ENCODE measurements at places on chromosomes 13 and 19.

DNA sequence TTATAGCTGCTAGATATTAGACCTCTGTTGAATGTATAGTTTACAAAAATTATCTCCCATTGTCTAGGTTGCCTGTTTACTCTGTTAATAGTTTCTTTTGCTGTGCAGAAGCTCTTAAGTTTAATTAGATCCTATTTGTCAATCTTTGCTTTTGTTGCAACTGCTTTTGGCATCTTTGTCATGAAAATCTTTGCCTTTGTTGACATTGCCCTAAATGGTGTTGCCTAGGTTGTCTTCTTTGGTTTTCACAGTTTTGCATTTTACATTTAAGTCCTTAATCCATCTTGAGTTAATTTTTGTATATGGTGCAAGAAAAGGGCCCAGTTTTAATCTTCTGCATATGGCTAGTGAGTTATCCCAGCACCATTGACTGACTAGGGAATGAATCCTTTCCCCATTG is 331.1 kb downstream of the ITGBL1 start:
- DNase-seq, result no peak

DNA sequence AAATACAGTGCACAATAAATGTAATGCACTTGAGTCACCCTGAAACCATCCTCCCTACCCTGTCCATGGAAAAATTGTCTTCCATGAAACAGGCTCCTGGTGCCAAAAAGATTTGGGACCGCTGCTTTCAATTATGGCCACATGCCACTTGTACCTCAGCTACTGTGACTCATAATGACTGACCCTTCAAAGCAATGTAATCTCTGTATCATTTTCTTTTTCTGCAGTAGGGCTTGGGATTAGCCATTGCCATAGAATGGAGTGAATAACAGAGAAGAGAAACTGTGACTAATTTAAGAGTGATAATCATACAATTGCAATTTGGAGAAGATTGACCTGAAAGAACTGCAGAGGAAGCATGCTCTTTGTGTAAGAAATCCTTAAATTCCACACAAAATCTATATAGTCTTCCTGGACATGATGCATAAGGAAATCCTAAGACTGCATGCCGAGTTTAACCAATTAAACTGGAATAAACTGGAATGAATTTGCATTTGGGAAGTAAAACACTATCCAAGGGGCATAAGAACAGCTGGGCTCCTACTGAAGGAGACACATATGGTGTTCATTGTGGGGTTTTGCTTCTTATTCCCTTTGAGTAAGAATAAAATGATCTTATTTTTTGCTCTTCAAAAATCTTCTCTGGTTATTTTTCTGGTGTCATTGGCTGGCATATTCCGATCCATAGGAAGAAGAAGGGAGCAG is 59.5 kb upstream of the SLC7A1 start:
- peak; percentile 49 for DNase-seq

- no peak for DNase-seq
Observed at GRCh38 chr13:31950111-31950815, 81.3 kb upstream of the FRY start.

GRCh38 chr13:39385621-39386231 is 217.3 kb downstream of the LHFPL6 start:
- DNase-seq, result no peak

DNA sequence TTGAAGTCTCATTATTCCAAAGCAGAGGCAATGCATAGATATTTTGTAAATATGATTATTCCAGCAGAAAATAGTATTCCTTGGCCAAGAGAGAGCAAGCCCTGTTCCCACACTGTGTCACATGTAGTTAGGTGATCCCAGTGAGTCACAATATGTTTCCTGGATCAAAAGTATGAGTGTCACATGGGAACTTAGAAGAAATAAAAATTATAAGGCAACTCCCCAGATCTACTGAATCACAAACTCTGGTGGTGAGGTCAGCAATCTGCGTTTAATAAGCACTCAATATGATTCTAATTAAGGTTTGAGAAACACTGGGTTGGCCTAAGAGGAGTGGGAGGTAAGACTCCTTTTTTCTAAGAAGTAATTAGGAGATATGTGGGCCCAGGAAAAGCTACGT is 1504.5 kb upstream of the PCDH20 start:
- peak; percentile 36 for DNase-seq

DNA sequence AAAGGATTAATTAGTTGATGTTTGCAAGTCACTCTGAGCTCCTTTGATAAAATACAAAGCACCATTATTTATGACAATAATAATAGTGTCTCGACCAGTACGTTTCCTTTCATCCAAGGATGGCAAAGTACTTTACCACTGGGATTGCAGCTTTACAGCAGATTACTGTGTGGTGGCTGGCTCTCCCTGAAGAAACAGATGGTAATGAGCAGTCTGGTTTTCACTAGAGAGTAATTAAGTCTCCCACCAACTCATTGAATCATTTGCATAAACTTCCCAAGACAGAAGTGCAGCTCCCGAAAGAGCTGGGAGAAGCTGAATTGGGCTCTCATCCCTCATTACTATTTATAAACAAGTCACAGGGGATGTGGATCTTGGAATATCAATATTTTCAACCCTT is 48.7 kb downstream of the KLF5 start:
- no peak for DNase-seq

DNA sequence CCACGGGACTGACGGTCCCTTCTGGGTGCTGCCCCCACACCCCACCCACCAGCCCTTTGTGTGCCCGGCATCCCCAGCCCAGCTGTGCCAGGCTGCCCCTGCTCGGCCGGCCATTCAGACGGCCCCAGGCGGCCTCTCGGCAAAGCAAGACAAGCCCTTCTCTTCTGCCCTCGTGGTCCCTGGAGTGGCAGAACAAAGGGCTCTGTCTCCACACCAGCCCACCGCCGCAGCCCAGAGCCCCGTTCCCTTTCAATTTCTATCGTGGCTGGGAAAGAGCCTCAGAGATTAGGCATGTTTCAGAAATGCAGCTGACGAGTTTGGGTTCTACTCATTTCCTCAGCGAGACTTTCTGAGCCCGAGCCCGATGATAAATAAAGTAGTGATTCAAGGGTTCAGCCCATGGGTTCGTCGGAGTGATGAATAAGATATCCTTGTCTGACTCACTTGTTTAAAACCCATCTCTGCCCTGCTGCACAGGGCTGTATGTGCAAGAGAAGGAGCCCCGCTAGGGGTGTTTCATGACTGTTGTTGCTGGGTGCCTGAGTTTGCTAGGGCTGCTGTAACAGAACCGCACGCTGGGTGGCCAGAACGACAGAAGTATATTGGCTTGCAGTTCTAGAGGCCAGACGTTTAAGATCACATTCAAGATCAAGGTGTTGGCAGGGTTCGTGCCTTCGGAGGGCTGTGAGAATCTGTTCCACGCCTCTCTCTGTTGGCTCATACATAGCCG is 4.3 kb downstream of the MYO9B start:
- peak; percentile 99 for DNase-seq

DNA sequence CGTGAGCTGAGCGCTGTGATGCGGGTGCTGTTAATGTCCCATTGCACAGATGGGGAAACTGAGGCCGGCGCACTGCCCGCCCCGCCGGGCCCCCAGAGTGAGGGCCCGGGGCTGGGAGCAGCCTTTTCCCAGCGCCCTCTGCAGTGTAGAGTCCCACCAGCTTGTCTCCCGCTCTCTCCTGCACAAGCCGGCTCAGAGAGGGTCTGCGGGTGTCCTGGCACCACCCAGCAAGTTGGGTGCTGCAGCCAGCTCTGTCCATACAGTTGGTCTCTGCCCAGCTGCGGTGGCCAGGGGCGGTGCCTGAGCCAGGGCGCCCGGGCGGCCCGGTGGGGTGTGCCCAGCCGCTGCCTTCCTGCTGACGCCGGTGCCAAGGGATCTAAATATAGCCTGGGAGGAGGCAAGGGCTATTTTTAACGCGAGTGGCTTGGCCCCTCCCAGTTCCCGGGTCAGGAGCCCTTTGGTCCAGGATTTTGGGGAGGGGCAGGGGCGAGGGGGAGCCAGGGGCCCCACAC is 19.3 kb downstream of the GADD45B start:
- peak; percentile 32 for DNase-seq

- no peak for DNase-seq
Observed at GRCh38 chr13:106533101-106533942, 2.1 kb downstream of the EFNB2 start.

DNA sequence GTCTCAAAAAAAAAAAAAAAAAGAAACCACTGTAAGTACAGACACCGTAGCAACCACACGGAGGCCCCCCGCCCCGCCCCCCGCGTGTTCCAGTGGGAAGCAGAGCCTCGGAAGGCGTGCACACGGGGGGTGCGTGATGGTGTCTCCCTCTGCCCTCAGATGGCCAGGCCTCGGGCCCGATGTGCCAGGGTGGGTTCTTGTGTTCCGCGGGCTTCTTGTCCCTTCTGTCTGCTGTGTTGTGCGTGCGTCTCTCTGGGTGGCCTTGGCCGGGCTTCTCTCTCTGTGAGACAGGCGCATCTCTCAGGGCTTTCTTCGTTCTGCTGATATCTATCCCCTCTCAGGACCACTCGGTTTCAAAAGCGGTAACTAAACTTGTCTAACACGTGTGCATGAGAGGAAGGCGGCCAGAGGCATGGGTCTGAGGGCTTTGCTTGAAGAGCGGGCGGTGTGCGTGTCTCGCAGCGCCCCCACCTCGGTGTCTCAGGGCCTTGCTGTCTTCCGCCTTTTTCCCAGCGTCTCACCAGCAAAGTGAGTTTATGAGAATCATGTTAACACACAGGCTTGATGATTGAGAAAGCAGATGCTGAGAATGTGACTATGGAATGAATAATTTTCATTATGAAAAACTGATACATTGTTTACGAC is 12.6 kb downstream of the ATP11A start:
- no peak for DNase-seq

- DNase-seq, result no peak
Observed at GRCh38 chr19:16355293-16356043, 30.8 kb downstream of the KLF2 start.

GRCh38 chr19:3456925-3457527 is 23.3 kb downstream of the SMIM24 start:
- DNase-seq, result no peak

- no peak for DNase-seq
Observed at GRCh38 chr13:112723771-112724170, 33.9 kb downstream of the ATP11A start.

- DNase-seq, result no peak
Observed at GRCh38 chr13:114152831-114153371, 20.5 kb upstream of the RASA3 start.

GRCh38 chr13:109744512-109745051 is 41.8 kb downstream of the IRS2 start:
- DNase-seq, result no peak

- no peak for DNase-seq
Observed at GRCh38 chr13:91166714-91167511, 180.6 kb upstream of the MIR17HG start.

DNA sequence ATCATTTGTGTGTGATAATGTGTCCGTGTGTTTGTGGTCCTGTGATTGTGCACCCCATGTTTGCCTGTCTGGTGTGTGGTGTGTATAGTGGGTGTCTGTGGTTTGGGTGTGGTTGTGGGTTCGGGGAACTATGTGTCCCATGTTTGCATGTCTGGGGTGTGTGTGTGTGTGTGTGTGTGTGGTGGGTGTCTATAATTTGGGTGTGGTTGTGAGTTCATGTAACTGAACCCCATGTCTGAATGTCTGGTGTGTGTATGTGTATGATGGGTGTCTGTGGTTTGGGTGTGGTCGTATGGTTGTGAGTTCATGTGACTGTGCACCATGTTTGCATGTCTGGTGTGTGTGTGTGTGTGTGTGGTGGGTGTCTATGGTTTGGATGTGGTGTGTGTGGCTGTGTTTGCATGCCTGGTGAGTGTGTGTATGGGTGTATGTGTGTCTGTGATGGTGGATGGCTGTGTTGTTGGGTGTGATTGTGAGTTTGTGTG is 11.1 kb upstream of the NFIX start:
- DNase-seq, result no peak

DNA sequence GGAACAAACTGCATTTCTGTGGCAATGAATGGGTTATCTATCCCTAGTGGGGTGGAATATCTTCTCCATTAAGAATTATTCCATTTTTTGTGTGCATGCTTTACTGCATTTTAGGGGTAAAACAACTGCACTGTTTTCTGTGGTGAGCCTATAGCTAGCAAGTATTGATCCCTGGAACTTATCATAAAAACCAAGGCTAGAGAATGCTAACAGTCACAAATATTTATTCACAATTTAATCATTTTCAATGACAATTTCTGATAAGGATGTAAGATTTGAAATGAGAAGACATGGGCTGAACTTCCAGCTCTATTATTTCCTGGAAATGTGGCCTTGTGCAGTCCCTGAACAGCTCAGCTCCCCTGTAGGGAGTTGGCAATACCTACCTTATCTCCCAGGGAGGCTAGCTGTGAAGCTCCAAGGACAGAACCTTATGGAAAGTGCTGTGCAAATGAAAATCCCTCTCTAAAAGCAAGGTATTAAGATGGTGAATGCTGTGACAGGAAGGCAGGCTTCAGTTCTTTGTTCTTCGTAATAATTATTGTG is 51.5 kb upstream of the FAM216B start:
- no peak for DNase-seq

DNA sequence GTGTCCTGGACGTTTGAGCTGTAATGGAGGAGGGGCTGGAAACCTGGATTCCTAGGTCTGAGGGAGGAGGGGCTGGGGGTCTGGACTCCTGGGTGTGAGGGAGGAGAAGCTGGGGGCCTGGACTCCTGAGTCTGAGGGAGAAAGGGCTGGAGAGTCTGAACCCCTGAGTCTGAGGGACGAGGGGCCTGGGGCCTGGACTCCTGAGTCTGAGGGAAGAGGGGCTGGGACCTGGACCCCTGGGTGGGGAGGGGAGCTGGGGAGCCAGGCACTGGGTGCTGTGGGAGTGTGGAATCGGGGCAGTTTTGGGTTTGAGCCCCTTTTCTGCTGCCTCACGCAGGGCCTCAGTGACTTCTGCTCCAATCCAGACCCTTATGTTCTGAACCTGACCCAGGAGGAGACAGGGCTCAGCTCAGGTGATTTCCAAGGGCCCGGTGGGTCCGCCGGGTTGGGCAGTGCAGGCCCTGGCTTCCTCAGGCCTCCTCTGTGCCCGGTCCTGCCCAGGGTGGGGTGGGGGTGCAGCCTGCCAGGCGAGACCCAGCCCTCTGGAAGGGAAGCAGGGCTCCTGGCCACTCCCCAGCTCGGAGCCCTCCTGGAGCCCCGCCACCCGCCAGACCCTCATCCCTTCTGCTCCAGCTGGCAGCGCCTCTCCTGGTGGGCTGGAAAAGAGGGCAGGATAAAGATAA is 14.4 kb downstream of the TTYH1 start:
- no peak for DNase-seq

- DNase-seq, result no peak
Observed at GRCh38 chr13:33191425-33192210, 93.9 kb downstream of the STARD13 start.

DNA sequence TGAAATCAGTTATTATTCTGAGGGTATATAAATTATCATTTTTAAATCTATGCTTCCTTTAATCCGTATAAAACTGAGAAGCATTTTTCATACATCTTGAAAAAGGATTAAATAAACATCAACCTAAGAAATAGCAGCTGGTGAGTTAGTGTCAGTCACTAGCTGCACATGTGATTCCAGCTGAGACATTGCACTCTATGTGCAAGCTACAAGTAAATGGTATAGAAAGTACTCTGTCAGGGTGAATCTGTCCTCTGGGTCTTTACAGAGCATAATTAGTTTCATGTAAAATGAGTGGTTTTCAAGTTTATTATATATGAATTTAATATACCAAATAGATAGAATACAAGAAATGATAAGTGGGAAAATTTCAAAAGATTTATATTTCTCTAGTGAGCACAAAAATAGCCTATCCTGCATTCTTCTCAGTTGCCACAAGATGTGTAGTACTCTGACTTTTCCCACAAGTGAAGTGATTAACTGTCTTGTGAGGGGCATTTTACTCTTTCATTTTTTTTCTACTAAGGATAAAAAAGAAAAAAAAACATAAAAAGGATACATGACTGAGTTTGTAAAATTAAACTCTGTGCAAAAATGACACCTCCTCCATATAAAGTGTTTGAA is 1372.1 kb downstream of the PCDH9 start:
- no peak for DNase-seq

- DNase-seq, result peak; percentile 71
Observed at GRCh38 chr13:95564733-95565291, 12.3 kb downstream of the CLDN10 start.
